ENCODE measurements at places on chromosomes 13 and 19.

DNA sequence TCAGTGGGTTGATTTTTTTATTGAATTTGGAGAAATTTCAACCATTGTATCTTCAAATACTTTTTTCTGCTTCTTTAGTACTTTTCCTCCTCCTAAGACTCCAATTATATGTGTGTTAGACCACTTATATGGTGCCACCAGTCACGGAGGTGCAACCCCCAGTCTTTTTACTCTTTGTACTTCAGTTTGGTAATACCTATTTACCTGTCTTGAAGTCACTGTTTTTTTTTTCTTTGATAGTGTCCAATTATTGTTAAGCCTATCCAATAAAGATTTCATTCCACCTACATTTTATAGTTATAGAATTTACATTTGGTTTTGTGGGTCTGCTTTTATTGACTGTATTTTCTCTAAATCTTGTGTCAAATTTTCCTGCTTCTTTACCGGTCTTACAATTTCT, 14.9 kb downstream of the ZNF283 start:
- DNase-seq, result no peak

GRCh38 chr19:29571181-29571580, 34.9 kb upstream of the POP4 start:
- DNase-seq, result no peak

DNA sequence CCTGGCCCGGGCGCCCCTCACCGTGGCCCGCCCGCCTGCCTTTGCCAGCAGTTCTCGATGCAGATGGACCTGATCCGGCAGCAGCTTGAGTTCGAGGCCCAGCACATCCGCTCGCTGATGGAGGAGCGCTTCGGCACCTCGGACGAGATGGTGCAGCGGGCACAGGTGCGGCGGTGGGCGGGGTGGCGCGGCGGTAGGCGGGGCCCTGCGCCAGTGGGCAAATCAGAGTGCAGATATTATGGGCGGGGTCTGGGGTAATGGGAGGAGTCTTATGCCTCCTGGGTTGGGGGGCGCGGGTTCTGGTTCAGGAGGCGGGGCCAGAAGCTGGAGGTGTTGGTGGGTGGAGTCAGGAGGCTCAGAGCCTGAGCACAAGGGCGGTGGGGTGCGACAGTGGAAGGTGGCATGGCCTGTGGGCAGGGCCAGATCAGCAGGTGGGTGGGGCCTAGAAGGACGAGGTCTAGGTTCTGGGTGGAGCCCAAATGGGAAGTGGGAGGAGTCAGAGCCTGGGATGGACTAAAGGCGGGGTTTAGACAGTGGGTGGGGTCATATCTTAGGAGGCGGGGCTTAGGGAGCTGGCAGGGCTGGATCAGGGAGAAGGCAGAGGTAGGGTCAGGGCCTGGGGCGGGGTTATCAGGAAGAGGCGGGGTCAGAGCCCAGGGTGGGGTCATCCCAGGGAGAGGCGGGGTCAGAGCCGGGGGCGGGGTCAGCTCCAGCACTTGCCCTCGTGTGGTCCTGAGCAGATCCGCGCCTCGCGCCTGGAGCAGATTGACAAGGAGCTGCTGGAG, 5.6 kb downstream of the APC2 start:
- no peak for DNase-seq

DNA sequence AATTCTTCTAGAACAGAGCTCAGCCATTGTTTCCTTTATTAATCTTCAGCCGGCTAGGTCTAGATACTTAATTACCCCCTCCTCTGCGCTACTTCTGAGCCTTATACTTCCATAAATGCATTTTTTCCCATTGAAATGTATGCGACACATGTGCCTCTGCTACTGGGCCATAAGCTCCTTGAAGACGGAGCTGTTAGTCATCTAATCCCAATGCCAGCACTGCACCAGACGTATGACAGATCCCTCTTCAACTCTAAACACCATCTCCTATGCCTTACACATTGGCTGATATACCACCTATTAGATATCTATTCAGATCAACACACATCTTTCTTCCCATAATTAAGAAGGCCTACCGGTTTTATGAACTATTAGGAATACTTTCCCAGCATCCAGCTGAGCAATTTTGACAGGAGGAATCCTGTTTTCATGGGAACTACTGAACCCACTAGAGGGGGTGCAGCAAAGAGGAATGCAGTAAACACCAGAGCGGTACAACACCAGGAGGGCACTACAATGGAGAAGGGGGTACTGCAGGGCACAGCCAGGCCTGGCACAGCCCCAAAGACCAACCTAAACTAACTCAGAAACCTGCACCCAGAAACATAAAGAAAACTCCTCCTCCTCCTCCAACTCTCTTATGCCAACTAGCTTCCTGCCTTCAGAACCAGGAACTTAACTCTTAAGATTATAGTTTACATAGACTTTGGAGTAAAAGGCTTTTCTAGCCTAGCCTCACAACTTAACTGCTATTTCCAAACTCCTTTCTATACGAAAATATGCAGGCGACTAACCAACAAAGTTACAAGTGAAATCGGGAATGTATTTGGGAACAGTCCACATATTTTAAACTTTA, 18.7 kb downstream of the STK24 start:
- no peak for DNase-seq

- no peak for DNase-seq
These were observed 7.0 kb upstream of the ZNF17 start for GRCh38 chr19:57403737-57404563.

DNA sequence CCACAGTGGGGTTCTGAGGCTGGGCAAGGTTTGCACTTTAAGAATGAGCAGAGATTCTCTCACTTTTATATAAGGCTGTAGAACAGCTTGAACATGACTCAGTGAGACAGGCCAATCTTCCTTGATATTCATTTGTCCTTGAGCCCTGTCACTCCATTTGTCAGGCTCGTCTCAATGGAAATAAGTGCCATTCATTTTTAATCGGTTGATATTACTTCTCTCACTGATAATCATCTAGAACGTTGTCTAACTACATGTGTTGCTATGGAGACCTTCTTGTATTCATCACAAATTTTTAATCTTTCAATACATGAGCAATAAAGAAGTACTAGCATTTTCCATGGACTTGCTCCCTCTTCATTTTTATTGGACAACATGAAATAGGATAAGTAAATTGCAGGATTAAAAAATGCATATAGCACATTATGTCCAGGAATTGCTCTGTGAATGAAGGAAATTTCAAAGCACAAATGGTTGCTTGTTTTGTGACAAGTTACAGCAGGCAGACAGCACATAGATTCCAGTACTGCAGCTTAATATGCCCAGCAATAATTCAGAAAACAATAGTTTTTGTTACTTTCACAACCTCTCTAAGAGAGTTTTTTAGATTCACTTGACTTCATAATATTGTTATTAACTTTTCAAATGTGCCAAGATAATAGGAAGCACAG, 1178.4 kb upstream of the ATXN8OS start:
- DNase-seq, result no peak

- DNase-seq, result no peak
These were observed 110.2 kb downstream of the TEX26 start for GRCh38 chr13:31042481-31043165.

DNA sequence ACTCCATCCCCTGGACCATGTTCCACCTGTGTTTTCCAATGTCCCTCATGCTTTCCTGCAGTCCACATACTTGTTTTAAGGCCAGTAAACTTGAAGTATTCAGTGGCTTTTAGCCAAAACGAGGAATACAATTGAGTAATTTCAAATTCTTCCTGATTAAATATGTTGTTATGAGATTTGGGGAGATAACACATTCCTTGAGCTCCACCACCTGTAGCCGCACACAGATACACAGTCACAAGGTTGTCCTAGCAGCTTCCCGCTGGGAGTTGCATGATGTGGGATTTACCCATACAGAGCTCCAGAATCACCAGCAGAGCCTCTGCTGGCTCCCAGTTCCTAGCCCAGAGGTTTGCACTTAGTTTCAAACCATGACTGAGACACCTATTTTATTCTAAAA, 53.6 kb upstream of the FRY start:
- DNase-seq, result no peak

DNA sequence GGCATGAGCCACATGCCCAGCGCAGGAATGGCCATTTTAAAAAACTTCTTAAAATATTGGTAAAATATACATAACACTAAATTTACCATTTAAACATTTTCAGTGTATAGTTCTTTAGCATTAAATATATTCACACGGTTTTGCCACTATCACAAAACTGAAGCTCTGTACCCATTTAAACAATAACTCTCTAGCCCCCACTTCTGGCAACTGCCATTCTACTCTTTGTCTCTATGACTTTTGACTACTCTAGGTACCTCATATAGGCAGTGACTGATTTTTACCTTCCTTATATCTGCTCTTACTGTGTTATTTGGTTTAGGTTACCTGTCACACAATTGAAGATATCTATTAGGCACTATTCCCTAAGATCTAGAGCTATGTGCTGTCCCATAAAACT, 2.3 kb upstream of the KBTBD7 start:
- no peak for DNase-seq

DNA sequence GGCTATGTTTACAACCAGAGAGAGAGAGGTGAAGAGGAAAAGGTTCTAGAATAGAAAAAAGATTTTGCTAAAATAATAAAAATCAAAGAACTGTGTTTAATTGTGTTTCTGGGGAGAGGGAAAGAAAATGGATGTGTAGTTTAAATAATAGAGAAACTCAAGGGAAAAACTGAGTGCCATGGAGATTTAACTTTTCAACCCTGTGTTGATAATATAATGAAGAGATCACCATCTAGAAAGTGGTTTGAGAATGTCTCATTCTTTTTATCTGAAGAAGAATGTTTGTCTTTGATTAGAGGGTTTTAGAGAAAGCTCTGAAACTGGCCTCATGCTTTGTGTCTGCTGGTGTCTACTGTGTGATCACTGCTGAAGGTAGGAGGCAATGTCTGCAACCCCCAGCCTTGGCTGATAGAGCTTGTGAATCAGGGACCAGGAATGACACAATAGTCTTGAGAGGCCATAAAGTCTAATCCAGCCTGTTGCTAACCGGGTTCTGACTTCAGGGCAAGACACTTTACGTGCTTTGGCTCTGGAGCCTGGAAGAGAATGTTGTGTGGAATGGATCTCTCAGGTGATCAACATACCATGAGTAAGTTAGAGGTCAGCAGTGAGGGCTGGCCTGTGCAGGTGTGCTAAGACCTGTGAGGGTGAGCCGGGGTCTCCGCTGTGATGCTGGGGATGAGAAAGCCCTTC, 5.4 kb downstream of the COL4A2 start:
- DNase-seq, result no peak

- no peak for DNase-seq
These were observed 1.3 kb upstream of the GJB2 start for GRCh38 chr13:20193907-20194631.

GRCh38 chr13:48253849-48254248, 20.8 kb downstream of the ITM2B start:
- DNase-seq, result no peak

- DNase-seq, result no peak
These were observed 91.0 kb downstream of the NHLRC3 start for GRCh38 chr13:39129213-39129612.

GRCh38 chr13:38970380-38971051, 20.1 kb downstream of the STOML3 start:
- DNase-seq, result no peak

DNA sequence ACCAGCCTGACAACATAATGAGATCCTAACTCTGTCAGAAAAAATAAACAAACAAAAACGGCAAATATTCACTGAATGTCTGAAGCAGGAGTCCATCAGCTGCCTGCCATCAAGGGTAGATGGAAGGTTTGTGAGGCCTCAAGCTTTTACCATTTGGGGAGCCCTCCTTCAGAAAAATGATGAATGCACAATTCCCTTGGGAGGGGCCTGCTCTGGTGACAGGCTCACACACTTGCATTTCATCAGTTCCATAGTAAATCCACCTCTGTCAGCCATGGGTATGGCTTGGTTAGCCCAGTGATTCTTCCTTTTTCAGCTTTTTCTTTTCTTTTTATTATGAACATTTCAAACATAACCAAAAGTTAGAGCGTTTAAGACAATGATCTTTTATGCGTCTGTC, 26.3 kb upstream of the KATNAL1 start:
- DNase-seq, result no peak

DNA sequence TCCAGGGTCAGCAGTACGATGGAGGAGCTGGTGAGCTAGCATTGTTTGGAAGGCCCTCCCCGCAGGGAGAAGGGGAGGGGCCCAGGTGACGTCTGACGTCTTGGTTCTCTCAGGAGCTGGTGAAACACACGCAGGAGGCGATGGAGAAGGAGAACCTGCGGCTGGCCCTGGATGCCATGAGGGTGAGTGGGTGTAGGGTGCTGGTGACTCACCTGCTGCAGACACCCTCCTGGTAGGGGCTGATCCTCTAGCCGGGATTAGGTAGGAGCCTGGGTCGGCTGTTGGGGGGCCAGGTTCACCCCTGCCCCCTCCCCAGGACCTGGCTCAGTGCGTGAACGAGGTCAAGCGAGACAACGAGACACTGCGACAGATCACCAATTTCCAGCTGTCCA, 55.8 kb downstream of the VAV1 start:
- DNase-seq, result no peak

GRCh38 chr19:33390908-33391630, 17.6 kb downstream of the CEBPG start:
- DNase-seq, result no peak

GRCh38 chr19:372306-372890, 27.8 kb upstream of the MIER2 start:
- DNase-seq, result no peak

- peak; percentile 11 for DNase-seq
These were observed 550 bp upstream of the DLL3 start for GRCh38 chr19:39497996-39498797.

GRCh38 chr19:43435775-43436174, 21.1 kb downstream of the TEX101 start:
- DNase-seq, result no peak

DNA sequence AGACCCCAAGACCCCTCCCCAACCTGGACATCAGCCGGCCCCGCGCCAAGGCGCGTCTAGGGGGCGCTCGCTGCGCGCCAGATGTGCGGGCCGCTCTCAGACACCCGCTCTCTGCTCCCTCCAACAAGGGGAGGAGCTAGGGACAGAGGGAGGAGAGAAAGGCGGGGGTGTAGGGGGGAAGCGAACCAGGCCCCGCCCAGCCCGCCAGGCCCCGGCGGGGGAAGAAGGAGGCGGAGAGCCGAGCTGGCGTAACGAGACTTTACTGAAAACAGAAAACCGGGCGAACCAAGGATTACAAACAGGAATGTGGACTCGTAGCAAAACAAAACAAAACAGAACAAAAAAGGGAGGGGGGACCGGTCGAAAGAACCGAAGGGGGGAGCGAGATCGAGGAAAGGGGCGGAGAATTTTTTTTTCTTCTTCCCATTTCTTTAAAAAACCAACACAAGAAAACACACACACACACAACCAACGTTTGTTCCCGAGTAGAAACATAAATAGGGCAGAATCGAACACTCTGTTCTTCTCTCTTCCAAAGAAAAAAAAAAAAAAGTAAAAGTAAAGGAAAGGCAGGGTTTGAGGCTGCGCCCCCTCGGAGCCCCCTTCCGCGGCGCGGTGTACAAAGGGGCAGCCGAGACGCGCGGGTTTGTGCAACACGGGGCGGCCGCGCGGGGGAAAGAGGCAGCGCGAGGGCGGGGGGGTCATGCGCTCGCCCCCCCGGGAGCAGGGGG, 1.7 kb downstream of the JUND start:
- peak; percentile 71 for DNase-seq

DNA sequence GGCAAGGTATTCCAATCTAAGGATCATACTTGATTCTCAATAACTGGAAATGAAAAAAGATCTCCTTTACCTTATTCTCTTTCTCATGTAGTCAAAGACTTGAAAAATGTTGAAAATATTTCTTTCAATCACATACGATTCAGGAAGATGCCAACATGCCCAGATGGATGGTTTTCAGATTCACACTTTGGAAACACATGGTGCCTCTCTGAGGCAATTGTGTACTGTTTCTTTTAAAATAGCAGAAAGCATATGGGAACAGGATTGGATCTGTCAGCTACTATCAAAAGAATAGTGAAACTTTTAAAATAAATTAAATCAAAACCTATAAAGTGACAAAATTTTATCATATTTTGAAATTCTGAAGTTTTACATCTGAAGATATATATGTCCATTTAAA, 222.4 kb downstream of the SPRY2 start:
- DNase-seq, result no peak

Data from hypothalamus (tissue), 51 donors.